Activated CD8-positive, alpha-beta memory T cell treated with anti-CD3 and anti-CD28 coated beads for 24 hours (primary cell): ENCODE measurements at places on chromosomes 1 and 21.

GRCh38 chr1:55632058-55632457, 416.9 kb upstream of the USP24 start:
- DNase-seq, result no peak

DNA sequence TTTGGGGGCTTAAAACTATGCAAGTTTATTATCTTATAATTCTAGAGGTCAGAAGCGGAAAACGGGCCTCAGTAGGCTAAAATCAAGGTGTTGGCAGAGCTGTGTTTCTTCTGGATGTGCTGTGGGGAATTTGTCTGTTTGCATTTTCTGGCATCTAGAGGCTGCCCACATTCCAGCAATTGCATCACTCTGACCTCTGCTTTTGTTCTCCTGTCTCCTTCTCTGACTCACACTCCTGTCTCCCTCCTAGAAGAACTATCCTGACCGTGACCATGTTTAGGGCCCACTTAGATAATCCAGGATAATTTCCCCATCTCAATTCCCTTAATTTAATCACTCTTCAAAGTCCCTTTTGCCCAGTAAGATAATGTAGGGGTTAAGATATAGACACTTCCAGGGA, 127.4 kb upstream of the DEPDC1 start:
- DNase-seq, result no peak

DNA sequence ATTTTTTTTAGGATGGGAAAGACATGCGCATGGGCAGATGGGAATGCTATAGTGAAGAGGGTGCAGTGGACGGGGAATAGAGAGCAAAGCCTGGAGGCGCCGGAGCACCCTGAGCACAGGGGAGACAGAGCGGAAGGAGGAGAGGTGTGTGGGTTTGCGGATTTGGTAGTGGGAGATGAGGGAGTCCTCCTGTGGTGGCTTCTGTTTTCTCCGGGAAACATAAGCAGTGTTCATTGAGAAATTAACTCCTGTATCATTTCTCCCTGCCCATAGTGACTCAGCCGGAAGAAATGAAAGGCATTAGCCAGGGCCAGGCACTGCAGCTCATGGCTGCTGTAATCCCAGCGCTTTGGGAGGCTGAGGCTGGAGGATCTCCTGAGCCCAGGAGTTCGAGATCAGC, 4.7 kb upstream of the PTPRF start:
- DNase-seq, result no peak

DNA sequence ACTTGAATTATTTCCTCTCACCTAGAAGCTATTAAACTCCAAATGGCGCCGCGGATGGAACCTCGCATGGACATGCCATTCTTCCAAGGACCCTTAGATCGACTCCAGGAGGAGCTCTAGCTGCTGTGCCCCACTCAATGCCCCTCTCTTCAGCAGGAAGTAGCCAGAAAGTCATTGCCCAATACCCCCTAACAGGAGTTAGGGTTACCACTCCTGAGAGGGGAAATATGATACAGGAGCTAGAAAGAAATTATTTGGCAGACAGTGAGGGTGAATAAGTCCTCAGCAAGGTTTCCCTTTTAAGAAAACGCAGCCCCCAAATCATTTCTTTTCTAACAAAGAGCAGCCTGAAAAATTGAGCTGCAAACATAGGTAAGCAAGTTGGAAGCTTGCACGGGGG, 28.6 kb downstream of the TFB2M start:
- DNase-seq, result no peak

GRCh38 chr1:154501423-154502065, 475 bp upstream of the TDRD10 start:
- no peak for DNase-seq

DNA sequence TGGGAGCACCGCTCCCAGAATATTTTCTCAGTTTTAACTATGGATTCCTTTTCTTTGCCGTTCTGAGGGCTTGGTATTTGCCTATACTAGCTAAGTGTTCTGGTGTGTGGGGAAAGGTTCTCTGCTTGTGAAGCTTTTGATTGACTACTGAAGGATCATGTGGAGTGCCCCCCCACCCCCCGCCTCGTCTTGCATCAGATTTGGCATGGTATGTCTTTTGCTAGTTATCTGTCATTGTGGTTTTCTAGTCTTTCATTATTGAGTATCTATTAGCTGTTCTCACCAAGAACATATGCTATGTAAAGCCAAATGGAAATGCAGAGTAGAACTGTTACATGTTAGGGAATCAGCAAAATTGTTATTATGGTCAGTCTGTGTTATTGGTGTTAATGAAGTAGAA, 58.3 kb downstream of the MACF1 start:
- DNase-seq, result no peak
